ENCODE measurements at places on chromosomes 7 and 10.
A peak's percentile ranks its signal among the peaks of the same experiment; 100 is the strongest.

DNA sequence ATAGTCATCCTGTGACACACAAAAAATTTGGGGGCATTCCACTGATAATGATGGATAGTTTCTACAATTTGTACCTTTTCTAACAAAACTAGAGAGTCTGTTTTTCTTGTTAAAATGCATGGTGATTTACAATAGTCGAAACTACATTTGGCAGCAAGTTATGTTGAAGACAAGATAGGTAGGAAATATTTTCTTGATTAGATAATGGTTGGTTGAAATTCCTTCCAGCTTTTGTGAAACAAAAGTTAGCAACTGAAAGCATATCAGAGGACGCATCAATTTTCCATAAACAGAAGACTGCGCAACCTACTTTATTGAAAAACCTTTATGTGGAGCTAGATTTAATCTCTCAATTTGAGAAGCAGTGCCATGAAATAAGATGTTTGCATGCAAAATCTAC is 155.8 kb upstream of the GLI3 start:
- no peak for DNase-seq

GRCh38 chr10:129962031-129962871 is 1.8 kb downstream of the EBF3 start:
- no peak for DNase-seq

DNA sequence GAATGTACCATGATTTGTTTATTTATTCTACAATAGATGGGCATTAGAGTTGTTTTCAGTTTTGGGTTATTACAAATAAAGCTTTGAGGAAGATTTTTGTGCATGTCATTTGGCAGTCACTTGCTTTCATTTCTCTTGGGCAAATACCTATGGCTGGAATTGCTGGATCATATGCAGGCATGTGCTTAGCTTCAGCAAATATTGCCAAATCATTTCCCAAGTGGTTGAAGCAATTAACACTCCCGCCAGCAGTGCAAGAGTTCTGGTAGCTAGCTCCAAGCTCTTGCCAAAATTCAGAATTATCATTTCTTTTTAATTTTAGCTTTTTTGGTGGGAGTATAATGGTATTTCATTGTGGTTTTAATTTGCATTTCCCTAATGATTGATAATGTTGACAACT is 32.9 kb upstream of the PCBD1 start:
- no peak for DNase-seq

GRCh38 chr7:98755138-98755898 is 114.5 kb downstream of the TMEM130 start:
- DNase-seq: no peak

- no peak for DNase-seq
Measured at GRCh38 chr10:45673074-45673648, 589 bp upstream of the ZFAND4 start.

GRCh38 chr10:49357910-49358309 is 38.0 kb downstream of the DRGX start:
- DNase-seq: no peak

- DNase-seq: no peak
Measured at GRCh38 chr7:11830582-11831155, 1.3 kb downstream of the THSD7A start.

DNA sequence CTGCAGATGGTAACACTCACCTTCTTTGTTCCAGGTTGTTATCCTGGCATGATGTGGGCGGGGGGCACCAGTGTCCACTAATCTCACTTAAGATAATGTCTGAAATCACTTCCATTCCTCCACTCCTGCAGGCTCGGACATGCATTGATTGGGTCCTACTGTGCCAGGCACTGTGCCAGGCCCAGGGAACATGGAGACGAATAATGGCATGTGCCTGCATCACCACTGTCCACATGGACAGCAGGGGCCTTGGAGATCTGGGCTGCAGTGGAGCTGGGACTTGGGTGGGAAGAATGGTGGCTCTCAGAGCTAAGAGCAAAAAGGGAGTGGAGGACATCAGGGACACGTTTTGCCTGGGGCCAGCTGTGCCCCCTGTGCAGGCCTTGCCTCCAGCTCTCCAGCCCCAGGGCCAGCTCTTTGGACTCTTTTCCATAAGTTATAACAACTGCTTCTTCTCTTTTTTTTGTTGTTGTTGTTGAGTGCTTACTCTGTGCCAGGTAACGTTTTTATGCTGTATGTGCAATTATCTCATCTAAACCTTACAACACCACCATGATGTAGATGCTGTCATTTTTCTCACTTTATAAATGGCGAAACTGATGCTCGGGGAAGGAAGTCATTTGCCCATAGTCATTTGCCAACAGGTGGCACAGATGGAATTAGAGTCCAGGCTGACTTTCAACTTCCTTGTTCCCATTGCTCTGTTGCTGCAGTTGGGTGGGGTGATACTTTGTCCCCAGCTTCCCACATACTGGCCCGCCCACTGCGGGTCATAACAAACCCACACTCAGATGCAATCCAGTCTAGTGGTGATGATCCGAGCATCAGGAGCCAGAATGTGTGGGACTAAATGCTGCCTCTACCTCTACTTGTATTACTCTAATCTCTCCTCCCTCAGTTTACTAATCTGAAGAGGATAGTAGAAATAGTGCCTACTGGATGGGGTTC is 19.1 kb downstream of the PLPP4 start:
- DNase-seq: no peak

DNA sequence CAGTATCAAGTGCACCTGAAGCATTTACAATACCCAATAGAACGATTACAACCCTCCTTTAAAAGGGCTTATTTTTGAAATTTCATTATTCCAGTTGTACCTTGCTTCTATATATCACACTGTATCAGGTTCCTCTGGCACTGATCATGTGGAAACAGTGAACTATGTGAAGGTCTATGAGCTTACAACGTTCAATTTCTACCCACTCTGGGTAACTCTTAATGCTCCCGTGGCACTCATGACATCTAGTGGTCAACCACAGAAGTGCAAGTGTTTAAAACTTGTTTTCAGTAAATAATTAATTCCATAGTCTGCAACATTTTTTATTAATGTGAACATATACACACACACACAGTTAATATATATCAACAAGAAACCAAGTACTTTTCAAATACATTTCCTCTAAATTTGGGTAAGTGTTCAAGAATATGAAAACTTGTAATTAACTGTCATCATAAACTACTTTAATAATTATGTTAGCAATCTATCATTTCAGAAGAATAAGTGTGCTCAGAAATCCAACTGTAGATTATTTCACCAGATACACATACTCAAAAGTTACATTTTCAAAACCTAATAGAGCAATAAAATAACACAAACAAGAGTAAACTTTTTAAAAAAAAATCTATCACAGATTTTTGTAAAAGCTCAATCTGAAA is 61.0 kb downstream of the MPP7 start:
- DNase-seq: peak; percentile 15

- no peak for DNase-seq
Measured at GRCh38 chr10:96482815-96483588, 30.7 kb downstream of the TLL2 start.

- no peak for DNase-seq
Measured at GRCh38 chr10:33056828-33057596, 99.0 kb upstream of the ITGB1 start.

DNA sequence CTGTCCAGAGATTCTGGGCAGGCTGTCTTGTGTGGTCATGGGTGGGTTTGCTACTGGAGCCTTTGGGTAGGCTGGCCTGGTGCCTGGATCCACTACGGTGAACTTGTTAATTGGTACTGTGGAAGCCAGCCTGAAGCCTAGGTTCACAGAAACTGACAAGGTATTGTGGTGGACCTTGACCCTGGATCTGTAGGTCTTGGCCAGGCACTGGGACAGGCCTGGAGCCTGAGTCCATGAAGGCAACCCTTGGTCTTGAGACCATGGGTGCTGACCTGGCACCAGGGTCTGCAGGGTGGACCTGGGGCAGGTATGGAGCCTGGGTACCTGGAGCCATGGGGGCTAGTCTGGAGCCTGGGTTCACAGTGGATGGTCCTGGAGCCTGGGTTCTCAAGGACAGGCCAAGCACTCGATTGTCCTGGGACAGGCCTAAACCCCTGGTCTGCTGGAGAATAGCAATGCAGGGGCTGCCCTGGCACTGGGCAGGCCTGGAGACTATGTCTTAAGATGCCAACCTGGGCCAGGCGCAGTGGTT is 85.8 kb downstream of the CCDC3 start:
- DNase-seq: no peak

- peak; percentile 1 for DNase-seq
Measured at GRCh38 chr10:93703066-93703465, 674 bp upstream of the FRA10AC1 start.

GRCh38 chr10:96673318-96674099 is 46.8 kb downstream of the PIK3AP1 start:
- DNase-seq: no peak

DNA sequence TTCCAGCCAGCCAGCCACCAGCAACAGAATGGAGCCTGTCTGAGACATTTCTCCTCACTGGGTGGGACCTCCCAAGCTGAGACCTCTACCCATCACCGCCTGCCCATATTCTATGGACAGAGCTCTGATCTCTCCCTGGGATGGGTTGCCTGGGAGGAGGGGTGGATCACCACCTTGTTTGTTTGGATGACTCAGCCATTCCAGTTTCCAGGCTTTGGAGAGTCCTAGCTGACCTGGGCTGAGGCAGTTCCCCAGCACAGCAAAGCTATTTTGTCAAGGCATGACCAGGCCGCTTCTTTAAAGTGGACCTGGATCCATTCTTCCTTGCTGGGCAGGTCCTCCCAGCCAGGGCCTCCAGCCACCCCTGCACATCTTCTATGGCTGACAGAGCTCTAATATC is 982.3 kb downstream of the DNAJB9 start:
- no peak for DNase-seq

DNA sequence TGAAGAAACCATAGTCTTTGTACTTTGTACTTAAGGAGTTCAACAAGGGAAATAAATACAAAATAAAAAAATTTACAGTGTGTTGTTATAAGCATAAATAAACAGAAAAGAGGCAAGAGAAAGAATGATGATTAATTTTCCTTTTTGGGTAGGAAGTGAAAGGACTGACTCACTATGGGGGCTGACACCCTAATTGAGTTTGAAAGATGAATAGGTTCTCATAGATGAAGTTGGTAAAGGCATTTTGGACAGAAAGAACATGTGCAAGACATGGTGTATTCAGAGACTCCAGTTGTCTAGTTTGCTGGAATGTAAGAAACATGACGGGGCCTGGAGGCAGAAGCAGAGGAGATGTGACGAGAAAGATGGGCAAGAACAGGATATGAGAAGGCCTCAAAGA is 83.7 kb downstream of the VPS50 start:
- DNase-seq: no peak

GRCh38 chr7:135232720-135233119 is 918 bp upstream of the STRA8 start:
- no peak for DNase-seq

DNA sequence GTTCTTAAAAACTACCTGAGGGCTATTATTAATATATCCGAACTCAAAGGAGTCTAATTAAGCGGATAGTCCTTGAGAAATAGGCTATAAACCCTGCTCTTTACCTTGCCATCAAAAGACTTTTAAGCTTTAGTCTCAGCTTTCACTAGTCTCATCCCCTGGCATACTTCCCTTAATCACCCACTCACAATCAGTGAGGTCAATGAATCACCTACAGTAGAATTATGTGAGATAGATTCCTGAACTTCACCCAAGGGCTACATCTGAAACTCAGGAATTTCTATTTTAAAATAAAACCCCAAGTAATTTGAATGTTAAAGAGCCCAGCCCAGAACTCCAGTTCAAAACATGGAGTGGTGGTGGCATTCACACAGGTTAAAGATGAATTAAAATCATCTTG is 108.7 kb downstream of the ETV1 start:
- DNase-seq: no peak

GRCh38 chr10:116324951-116325635 is 845 bp downstream of the CCDC172 start:
- DNase-seq: no peak

GRCh38 chr7:52463341-52463740 is 572.1 kb upstream of the POM121L12 start:
- DNase-seq: no peak

GRCh38 chr10:71515531-71516172 is 118.9 kb downstream of the CDH23 start:
- DNase-seq: no peak

DNA sequence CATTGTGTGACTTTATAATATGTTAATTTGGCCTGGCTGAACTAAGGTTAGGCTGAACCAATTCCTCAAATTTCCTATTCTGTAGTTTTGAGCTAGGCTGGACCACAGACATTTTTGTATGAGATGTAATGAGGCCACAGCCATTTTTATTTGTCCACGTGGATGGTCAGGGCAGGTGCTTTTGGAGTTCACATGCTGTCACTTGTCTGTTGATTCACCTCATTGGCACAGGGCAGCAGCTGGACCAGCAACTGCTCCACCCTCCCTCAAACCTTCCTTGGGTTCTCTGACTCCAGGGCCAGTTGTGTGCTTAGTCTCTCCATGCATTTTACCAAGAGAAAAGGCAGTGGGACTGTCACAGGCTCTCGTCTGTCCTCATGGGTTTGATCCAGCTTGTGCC is 76.1 kb upstream of the NPS start:
- no peak for DNase-seq

GRCh38 chr10:27537787-27538186 is 33.7 kb downstream of the RAB18 start:
- no peak for DNase-seq

DNA sequence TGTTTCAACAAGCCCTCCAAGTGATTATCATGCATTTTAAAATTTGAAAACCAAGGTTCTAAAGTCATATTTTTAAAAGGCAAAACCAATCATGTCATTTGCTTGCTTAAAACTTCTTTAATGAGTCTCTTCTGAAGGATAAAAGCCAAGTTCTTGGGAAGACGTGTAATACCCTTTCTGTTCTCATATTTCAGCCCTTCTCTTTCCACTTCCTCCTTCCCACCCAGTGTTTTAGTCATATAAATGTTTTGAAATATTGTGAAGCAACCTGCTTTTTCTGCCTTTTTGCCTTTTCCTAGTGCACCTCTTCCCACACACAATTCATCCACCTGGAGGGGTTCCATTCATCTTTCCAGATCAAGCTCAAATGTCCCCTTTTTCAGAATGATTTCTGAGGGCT is 211.1 kb upstream of the LRRTM3 start:
- no peak for DNase-seq

DNA sequence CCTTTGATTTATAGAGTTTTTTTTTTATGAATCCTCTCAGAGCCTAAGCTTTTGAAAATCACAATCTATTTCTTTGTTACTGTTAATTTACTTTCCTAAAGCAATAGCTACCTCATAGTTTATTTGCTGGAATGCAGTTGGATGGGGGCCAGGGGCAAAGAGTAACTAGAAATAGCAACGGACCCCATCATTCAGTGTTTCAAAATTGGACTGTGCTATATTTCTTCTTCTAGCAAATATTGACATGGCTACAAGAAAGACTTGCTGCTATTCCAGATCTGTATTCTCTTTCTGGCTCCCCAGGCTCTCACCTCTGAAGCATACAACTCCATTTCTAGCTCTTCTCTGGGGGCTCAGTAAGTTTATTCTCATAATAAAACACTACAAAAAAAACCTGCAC is 661.6 kb upstream of the NRG3 start:
- no peak for DNase-seq

- DNase-seq: no peak
Measured at GRCh38 chr10:96153070-96153469, 23.0 kb downstream of the ZNF518A start.

GRCh38 chr10:117594722-117595121 is 52.2 kb downstream of the EMX2 start:
- DNase-seq: no peak

Data from activated CD4-positive, alpha-beta T cell treated with anti-CD3 and anti-CD28 coated beads, Interleukin-2, amount 50 U/mL, for 1 hour (primary cell).